Choroid plexus epithelial cell (primary cell): ENCODE measurements at places on chromosomes 11 and 22.
A peak's percentile ranks its signal among the peaks of the same experiment; 100 is the strongest.

DNA sequence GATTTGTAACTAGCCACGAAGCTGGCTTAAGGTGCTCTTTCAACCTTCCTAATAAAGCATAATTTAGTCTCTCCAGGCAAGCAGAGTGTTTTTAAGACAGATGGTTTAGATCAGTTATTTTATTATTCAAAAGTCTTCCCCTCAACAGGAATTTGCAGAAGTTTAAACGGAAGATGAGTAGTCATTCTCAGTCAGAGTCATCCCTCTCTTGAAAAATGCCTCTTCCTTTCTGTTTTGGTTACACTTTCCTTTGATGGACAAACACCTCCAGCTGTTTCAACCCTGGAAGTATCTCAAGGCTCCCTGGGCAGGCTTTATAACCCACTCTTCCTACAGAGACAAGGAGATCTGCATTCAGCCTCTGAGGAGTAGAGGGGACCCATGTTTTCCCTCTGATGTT, 60.3 kb upstream of the POU2AF2 start:
- DNase-seq = peak; percentile 49

GRCh38 chr11:119832202-119832935, 103.4 kb upstream of the NECTIN1 start:
- DNase-seq = peak; percentile 71

DNA sequence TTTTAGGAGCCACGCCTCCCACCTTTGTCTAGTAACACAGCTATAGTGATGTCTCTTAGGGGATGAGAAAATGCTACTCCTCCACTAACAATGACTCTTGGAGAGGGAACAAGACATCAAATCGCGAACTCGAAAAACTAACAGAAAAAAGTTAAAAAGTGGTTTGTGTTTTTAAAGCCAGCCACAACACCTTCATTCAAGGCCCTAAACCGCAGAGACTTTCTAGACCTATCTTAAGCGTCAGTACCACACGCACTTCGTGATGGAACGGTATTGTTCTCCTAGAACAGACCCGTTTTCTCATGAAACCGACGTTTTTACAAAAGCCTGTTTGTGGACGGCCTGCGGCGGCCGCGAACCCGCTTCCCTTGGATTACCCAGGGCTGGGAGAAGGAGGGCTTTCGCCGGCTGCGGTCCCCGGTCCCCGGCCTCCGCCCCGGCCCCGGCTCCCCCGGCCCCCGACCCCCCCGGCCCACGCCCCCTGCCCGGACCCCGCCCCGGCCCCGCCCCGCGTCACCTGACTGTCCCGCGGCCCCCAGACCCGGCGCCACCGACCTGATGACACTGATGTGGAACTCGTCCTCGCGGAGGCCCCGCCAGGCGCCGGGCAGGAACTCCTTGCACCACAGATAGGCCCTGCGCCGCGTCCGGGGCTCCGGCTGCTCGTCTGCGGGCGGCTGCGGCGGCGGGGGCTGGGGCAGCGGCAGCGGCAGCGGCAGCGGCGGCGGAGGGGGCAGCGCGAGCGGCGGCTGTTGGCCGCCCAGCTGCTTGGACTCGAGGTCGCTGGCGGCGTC, 718 bp downstream of the CHKA start:
- peak; percentile 31 for DNase-seq

GRCh38 chr11:92053216-92053615, 171.4 kb upstream of the FAT3 start:
- no peak for DNase-seq
